Right lung (tissue), 10 donors: ENCODE measurements at places on chromosomes 4 and X.

DNA sequence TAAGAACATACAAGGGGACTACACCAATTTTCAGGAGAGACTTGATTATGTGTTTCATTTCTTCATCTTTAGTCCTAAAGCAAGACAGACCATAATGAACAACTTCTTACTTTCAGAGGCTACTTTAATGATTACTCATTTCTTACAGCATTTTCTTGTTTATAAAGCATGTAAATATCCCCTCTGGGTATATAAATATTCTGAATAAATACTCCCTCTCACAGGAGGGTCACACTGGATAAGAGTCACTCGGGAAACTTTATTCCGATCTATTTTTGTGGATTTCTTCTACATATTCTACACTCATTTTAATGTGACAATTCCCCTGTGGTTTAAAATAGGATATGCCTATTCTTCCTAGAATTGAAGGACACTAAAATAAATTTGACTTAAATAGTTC lies 228.9 kb upstream of the RPS6KA3 start:
- no peak for DNase-seq

DNA sequence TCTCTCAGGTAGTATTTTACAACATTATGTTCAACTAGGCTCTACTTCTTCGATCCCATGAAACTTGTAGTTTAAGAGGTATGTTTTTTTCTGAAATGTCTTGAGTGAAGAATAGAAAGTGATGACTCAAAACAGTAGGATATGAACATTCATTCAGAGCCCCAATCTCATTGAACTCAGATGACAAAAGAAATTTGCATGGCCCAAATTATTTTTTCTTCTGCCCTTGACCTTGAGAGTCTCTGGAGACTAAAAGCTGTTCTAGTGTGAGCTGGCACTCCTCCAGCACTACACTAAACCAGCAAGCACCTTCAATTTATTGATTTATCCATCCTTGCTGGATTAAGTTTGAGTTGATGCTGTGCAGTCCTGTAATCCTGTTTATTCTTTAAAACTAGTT lies 4.0 kb downstream of the DCLK2 start:
- no peak for DNase-seq

GRCh38 chr4:16865897-16866283 lies 32.6 kb downstream of the LDB2 start:
- no peak for DNase-seq

DNA sequence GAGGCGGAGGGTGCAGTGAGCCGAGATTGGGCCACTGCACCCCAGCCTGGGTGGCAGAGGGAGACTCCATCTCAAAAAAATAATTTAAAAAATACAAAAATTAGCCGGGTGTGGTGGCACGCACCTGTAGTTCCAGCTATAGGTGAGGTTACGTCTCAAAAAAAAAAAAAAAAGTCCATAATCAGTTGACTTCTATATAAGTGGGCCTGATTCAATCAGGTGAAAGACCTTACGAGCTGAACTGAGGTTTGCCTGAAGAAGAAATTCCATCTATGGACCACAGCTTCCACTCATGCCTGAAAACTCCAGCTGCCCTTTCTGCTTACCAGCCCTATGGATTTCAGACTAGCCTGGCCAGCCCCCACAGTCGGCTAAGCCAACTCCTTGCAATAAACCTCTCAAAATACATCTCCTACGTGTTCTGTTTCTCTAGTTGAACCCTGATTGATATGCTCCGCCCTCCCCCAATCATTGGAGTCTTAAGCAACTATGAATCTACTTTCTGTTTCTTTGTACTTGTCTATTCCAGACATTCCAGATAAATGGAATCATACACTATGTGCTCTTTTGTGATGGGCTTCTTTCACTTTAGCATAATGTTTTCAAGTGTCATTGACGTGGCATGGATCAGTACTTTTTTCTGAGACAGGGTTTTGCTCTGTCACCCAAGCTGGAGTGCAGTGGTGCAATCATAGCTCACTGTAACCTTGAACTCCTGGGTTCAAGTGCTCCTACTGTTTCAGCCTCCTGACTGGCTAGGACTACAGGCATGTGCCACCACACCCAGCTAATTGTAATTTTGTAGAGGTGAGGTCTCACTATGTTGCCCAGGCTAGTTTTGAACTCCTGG lies 36.6 kb downstream of the SAT1 start:
- DNase-seq: no peak

DNA sequence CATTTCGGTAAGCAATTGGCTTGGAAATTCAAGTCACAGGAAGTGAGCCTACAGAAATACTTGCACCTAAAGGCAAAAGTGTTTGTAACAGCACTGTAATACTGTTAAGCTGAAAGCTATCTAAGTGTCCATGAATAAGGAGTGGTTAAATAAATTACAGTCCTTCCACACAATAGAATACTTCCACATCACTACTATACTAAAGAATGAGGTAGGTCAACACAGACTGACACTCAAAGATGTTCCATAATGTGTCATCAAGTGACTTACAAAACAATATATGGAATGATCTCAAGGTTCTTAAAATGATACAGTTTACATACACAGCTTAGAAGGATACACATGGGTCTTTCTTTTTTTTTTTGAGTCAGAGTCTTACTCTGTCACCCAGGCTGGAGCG lies 27.0 kb downstream of the SLC10A6 start:
- no peak for DNase-seq
